ENCODE measurements at places on chromosomes 2 and 18. TPM values are rescaled to one million over a fixed set of nuclear protein-coding genes. Genes with fewer than 3 reads are reported as not detected.

CNGA3 gene
- total RNA-seq = not detected

GALNT5 gene
- total RNA-seq = 28.8 TPM

NT5DC4 gene
- not detected for total RNA-seq

GALM gene
- total RNA-seq = 3.7 TPM

NETO1 gene
- total RNA-seq = not detected

KCNG2 gene
- total RNA-seq = not detected

C2orf78 gene
- not detected for total RNA-seq

RUFY4 gene
- not detected for total RNA-seq

- no peak for DNase-seq
Observed at GRCh38 chr2:38073211-38074057, 2.5 kb downstream of the CYP1B1 start.

DNA sequence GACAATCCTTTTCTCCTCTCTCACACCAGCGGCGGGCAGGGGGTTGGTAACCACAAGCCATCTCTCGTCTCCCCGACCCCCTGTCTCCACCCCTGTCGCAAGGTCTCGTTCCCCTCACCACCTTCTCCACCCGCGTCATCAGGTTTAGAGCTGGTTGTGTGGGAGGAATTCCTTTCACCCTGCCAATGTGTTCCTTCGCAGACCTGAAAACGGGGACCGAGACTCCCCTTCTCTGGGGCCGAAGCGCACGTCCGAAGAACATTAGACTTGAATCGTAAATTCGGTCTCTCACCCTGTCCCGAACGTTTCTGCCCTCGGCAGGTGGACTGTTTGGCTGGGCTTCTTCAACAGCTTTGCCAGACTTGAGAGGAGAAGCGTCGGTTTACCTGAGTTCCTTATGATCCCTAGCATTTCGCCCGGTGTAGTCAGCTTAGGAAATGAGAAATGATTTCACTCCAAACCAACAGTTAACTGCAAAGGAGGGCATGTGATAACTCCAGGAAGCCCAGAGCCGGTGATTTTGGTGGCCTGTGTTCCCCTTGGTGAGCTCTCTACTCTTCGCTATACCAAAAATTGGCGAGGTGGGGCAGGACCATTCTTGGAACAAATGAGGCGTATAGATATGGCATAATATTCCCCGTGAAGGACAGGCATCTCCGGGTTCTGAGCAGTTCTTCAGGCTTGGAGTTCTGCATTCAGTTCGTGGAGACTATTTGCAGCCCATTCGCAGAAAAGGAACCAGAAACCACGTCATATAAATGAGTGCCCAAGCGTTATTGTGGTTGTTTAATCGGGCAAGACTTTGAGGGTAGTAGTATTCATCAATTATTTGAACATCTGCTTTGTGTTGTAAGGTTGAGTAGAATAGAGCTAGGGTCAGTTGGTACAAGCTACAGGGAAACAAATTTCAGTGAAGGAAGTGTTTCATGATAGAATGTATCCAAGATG, 694 bp downstream of the CFAP36 start:
- peak; percentile 49 for DNase-seq

GRCh38 chr2:24855726-24856125, 62.5 kb downstream of the CENPO start:
- no peak for DNase-seq

DNA sequence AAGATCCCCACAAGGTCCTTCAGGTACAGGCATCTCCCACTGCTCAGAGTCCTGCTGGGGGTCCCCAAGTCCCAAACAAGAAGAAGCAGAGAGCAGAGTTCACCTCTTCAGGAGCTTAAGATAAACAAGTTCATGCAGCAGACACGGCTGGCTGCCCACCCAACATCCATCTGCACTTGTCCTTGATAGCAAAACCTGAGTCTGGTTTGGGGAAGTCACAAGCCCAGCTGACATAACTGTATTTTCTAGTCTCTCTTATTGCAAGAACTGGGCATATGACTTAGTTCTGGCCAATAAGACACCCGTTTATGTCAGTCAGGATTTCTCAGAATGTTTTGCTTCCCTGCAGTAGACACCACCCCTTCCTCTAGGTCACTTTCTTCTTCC, 31.8 kb downstream of the AFF3 start:
- no peak for DNase-seq

DNA sequence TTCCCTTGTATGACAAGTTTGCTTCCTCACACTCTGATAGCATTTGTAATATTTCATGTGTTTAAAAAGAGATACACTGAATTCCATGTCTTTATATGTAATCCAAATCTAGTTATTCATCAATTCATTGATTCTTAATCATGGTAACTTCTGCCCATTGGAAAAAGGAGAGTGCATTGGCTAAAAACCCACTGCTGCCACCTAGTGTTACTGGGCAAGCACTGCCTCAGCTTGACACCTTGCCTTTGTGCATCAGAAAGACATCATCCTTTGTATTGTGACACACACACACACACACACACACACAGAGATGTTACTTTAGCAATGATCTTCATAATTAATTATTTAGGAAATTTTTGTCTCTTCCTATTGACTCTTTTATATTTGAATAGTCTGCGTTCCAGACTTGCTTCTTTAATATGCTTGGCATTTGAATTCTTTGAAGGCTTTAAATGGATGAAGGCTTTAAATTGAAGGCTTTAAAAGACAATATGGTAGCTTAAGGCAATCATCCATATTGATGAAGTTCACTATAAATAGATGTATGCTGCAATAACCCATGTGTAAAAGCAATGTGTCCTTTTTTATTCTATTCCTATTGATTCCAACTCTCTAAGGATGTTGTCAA, 414.2 kb upstream of the CHST9 start:
- DNase-seq = peak; percentile 38

- no peak for DNase-seq
Observed at GRCh38 chr2:37367984-37368383, 23.6 kb downstream of the QPCT start.

GRCh38 chr2:199742884-199743283, 108.1 kb downstream of the FTCDNL1 start:
- no peak for DNase-seq

GRCh38 chr2:71008342-71008741, 13.7 kb upstream of the TEX261 start:
- DNase-seq = no peak

- DNase-seq = peak; percentile 9
Observed at GRCh38 chr2:186429104-186429503, 57.0 kb upstream of the ZC3H15 start.

- no peak for DNase-seq
Observed at GRCh38 chr2:180607514-180608049, 372.8 kb upstream of the UBE2E3 start.

GRCh38 chr2:121260370-121261154, 24.4 kb downstream of the TFCP2L1 start:
- DNase-seq = no peak

- peak; percentile 66 for DNase-seq
Observed at GRCh38 chr2:199273042-199273511, 184.7 kb downstream of the SATB2 start.

- DNase-seq = no peak
Observed at GRCh38 chr2:33652830-33653229, 53.7 kb upstream of the FAM98A start.

- peak; percentile 57 for DNase-seq
Observed at GRCh38 chr18:11502368-11502767, 107.0 kb upstream of the SLC35G4 start.

GRCh38 chr2:239421851-239422250, 21.0 kb upstream of the HDAC4 start:
- no peak for DNase-seq

GRCh38 chr2:83572400-83572799, 886.7 kb downstream of the SUCLG1 start:
- peak; percentile 6 for DNase-seq

GRCh38 chr2:182942756-182943155, 76.3 kb upstream of the FRZB start:
- no peak for DNase-seq

DNA sequence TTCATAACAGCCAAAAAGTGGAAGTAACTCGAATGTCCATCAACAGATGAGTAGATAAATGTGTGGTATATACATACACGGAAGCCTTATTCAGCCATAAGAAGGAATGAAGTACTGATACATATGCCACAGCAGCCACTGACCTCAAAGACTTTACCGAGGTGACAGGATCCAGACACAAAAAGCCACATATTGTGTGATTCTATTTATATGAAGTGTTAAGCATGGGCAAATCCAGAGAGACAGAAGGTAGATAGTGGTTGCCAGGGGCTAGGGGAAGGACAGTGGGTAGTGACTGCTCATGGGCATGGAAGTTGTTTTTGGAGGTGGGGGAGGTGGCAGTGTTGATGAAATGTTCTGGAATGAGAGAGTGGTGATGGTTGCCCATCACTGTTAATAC, 33.9 kb downstream of the ZAP70 start:
- DNase-seq = no peak
